ENCODE measurements at places on chromosomes 2 and 18.

DNA sequence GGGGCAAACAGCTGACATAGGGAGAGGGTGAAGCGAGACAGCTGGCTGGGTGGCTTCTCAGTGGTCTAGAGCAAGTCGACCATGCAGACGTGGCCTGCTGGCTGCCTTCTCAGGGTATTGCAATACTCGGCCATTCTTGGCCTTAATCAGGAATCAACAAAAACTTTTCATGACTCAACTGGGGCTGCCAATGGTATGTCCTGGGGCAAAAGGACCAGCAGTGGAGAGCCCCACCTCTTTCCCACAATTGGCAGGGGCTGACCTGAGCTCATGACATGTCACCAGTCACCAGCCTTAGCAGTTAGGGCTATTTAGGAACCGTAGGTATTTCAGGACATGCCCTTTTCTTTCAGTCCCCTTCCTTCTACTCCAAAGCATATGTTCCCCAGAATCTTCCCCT lies 19.1 kb downstream of the PLA2R1 start:
- no peak for DNase-seq

- DNase-seq = no peak
Measured at GRCh38 chr2:168694173-168694572, 108.3 kb upstream of the NOSTRIN start.

DNA sequence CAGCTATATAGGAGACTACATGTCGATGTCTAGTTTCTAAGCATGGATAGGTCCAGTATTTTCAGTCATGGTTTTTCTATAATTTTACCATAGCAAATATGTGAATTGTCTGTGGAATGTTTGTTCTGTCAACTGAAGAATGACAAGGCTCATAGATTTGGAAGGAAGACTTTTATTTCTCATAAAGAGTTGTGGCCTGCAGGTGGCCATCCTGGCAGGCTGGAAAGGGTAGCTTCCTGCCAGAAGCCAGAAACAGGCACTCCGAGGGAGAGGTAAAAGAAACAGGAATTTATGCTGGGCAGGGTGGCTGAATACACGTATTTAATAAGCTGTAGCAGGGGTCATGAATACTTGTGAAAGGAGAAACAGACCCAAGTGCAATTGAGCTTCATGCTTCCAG lies 182.1 kb downstream of the PARD3B start:
- no peak for DNase-seq

- no peak for DNase-seq
Measured at GRCh38 chr2:173132531-173132930, 56.9 kb downstream of the MAP3K20 start.

- DNase-seq = no peak
Measured at GRCh38 chr18:8835521-8835953, 130.2 kb downstream of the MTCL1 start.

- DNase-seq = peak; percentile 21
Measured at GRCh38 chr2:207253666-207254345, 88.1 kb upstream of the KLF7 start.

GRCh38 chr18:58136879-58137278 lies 92.9 kb downstream of the NEDD4L start:
- DNase-seq = no peak

- no peak for DNase-seq
Measured at GRCh38 chr2:193581807-193582206, 1387.1 kb upstream of the TMEFF2 start.

DNA sequence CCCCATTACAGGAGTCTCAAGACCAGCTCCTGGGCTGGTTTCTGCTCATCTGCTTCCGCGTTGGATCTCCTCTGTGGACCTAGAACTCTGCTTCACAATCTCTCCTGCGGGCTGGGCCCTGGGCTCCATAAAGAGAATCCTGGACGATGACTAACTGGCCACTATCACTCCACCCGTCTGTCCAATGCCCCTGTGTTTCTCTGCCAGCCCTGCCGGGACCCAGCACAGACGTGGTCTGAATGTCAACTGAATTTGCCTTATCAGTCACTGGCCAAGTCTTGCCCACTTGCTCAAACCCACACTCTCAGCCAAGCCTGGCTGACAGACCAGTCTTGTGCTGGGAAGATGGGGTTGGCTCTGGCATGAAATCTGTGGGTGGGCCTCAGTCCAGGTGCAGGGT lies 17.4 kb downstream of the KIF3C start:
- no peak for DNase-seq

DNA sequence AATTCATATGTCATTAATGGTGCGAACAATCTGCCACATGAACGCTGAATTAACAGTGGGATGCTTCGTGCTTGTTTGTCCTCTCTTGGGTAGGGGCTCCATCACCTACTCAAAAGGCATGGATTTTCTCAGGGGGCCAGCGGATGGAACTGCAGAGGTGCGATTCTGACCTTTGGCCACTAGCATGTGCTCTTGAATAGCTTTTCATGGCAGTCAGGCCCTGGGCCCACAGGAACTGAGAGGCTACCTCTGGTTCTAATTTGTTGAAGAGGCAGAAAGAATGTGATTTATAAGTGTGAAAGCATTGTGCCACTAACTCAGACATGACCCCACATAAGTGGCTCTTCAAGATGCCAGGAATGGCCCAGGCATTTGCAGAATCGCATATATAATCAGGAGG lies 283.2 kb downstream of the INSIG2 start:
- DNase-seq = peak; percentile 51

DNA sequence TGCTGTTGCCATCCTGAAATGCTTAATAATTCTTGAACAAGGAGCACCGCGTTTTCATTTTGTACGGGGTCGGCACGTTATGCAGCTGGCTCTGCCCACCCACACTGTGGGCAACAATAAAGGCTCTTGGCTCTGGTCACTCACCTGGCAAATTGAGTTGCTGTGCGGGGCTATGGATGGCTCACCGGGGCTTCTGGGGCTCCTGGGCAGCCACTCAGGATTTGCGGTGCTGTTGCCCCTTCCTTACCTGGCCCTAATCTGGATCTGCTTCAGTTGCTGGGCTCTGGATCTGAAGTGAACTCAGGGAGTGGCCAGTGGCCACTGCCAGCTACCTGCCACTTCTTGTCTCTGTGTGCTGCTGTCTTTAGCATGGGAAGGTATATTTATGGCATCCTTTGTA lies 22.7 kb downstream of the RHOB start:
- no peak for DNase-seq

DNA sequence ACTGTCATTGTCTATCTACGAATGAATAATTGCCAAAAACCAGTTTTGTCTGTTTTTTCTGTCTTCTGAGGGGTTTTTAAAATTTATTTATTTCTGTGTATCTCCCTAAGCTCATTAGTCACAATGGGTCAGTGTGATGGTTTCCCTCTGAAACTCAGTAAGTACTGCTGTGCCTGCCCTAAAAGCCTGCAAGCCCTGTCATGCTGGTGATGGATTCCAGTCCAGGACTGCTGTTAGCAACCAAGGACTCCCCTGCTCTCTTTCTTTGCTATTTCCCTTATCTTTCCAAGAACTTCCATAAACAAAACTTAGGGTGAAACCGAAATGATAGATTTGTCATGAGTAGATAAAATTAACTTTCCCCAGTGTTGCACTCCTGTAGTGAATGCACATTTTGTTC lies 11.8 kb upstream of the DSG2 start:
- DNase-seq = no peak

DNA sequence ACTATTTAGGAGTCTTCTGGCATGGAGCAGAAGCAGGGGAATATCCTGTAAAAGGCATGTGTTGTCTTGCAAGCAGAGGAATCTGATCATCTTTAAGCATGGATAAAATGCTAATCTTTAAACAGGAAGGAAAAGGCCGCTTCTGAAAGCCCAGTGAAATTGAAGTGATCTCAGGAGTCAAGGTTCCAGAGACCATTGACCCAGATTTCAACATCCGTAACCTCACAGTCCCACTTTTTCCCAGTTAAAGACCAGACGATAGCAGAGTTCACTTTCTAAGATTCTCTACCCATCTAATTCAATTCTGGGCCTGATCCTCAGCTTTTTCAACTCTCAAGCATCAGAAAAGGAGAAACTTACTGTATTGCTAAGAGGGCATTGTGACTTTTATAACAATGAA lies 332.2 kb upstream of the LRP1B start:
- DNase-seq = no peak

DNA sequence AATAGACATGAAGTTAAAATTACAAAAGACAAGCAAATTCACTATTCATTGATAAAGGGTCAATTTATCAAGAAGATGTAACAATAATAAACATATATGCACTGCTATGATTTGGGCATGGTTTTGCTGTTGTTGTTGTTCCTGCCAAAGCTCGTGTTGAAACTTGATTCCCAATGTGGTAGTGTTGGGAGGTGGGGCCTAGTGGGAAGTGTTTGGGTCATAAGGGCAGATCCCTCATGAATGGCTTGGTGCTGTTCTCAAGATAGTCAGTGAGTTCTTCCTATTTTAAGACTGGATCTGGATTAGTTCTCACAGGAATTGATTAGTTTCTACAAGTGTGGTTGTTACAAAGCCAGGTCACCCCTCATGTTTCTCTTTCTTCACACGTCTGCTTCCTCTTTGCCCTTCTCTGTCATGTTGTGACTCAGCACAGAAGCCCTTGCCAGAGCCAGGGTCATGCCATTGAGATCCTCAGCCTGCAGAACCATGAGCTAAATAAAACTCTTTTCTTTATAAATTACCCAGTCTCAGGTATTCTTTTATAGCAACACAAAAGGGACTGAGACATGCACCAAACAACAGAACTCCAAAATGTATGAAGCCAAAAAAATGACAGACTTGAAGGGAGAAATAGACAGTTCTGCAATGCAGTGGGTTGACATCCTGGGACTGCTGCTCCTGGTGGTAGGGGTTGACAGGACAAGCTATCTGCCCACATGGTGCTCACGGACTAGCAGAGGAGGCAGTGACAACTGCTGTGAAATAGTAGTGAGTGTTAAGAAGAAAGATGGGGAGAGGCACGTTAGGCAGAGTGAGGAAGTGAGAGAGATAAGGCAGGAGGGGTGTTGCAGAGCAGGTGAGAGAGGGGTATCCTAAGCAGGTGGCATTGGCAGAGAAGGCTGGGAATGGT lies 18.6 kb upstream of the SKA1 start:
- DNase-seq = no peak

- peak; percentile 34 for DNase-seq
Measured at GRCh38 chr2:177489719-177490301, 97.2 kb downstream of the AGPS start.

GRCh38 chr2:230441227-230441897 lies 25.4 kb downstream of the SP100 start:
- no peak for DNase-seq

DNA sequence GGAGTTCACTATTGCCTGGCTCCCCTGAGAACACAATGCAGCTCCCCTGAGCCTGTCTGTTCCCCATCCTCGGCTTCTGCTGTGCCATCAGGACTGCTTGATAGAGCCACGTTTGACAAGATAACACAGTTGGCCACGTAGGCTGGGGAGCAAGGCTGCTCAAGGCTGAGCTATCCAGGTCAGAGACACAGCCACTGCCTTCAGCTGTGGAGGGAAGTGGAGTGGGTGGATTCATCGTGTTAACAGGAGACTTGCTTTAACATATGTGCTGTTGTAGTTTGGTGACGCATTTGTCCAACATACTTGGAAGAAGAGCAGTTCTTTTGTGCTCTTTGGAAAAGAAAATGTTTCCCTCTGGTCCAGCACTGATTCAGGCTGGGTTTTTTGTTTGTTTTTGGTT lies 68.8 kb downstream of the WDSUB1 start:
- DNase-seq = no peak

DNA sequence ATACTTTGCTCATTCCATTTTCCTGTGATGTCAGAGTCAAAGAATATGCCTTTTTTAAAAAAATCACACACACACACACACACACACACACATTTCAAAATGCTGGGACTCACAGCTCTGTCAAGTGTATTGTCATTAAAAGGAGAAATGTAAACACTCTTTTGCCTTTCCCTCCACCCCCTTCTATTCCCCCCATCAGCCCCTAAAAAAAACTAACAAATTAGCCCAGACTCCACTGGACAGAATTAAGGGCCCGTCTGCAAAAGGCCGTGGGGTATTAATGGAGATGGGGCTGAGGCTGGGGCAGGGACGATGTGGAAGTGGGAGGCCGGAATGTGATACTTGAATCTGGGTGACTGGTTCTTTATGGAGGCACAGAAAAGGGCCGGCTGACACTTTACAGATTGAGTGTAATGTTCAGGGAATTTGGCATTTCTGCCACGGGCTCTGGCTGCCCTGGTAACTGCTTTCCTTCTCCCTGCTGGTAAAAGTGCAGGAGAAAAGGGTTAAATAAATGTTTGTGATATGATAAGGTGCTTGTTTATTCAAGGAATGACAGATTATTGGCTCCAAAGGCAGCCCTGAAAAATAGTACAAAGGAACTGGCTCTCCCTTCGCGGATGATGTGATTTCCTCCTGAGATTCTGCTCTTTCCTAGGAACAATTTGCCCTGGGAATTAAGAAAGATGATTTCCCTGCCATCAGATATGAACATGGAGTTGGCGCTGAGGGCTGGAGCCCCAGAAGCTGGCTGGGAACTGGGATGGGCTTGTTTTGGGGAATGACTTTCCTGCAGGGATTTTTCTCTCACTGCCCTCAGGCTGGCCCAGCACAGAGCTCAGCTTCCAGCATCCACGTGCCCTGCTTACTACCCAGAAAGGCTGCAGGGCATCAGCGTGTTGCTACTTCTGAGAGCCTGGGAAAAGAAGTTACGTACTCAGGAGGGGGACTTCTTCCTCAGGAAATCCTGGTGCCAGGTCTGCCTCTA lies 52.8 kb upstream of the CTAGE1 start:
- DNase-seq = peak; percentile 49

DNA sequence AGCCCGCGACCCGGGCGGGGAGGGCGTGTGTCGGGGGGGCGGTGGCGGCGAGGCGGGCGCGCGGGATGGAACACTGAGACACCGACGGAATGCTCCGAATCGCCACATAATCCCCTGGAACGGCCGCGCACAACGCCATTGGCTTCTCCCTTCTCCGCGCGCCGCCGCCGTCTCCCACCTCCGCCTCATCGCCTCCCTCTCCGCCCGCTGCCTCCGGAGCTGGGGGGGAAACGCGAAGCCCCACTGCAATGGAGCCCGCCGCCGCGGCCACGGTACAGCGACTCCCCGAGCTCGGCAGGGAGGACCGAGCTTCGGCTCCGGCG lies at the start of gene PHLPP1:
PHLPP1 (plus strand) TSS at position 106 of the 323 bp plus-strand sequence; CDS start at position 249, 143 bp downstream.
- no peak for DNase-seq

DNA sequence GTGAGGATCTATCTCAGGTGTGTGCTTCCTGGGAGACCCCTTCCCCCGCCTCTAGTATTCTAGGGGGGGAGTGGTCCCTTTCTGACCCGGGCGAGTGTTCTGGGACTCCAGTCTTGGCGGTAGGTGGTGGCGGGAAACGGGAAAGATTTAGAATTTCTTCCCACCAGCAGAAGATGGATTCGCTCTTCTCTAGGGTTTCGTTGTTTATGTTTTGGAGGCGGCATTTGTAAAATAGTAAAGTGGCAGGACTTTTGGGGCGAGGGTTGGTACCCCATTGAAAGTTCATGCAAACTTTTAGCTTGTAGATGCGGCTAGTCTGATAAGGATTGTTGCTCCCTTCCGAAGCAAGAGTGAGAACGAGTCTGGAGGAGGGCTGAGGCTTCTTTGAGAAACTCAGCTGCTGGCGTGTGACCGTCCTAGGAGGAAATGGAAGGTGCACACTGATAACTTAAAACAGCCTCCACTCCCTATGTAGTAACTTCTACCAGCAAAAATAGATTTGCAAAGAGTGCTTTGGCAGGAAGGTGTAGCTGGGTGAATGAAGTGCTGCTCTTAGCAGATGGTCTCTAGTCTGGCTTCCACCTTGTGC lies 412 bp downstream of the GPD2 start:
- no peak for DNase-seq

- DNase-seq = peak; percentile 47
Measured at GRCh38 chr18:48922801-48923730, 27.7 kb downstream of the SMAD7 start.

- DNase-seq = no peak
Measured at GRCh38 chr2:171087547-171087946, 73.1 kb downstream of the TLK1 start.
